ENCODE measurements at places on chromosomes 4 and X. TPM values are rescaled to one million over a fixed set of nuclear protein-coding genes. Genes with fewer than 3 reads are reported as not detected.
A peak's percentile ranks its signal among the peaks of the same experiment; 100 is the strongest.

Gene TASL
- not detected for total RNA-seq

Gene FGF13
- total RNA-seq = 36.1 TPM

Gene MID2
- total RNA-seq = 1.7 TPM

Gene FOXP3
- 0.37 TPM for total RNA-seq

DNA sequence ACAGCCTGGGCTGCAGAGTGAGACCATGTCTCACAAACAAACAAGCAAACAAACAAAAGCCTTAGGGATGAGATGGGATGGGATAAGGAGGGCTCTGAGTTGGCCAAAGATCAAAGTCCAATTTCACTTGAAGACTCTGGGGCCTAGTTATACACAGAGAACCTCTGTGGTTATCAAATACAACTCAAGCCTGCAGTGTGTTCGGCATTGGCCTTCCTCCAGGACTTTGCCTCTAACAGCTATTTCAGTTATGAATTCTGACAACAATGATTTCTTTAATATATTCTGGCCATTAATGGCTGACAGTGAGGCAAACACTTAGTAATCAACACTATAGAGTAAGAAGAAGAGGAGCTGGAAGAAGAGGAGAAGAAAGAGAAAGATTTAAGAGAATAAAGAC is 171.1 kb downstream of the PDGFRA start:
- no peak for DNase-seq

- DNase-seq = peak; percentile 81
Measured at GRCh38 chrX:49184294-49185281, 1.6 kb downstream of the PRICKLE3 start.

Gene ODAPH
- total RNA-seq = not detected

Gene SGMS2
- total RNA-seq = 0.73 TPM

Gene XAGE1A
- not detected for total RNA-seq

DNA sequence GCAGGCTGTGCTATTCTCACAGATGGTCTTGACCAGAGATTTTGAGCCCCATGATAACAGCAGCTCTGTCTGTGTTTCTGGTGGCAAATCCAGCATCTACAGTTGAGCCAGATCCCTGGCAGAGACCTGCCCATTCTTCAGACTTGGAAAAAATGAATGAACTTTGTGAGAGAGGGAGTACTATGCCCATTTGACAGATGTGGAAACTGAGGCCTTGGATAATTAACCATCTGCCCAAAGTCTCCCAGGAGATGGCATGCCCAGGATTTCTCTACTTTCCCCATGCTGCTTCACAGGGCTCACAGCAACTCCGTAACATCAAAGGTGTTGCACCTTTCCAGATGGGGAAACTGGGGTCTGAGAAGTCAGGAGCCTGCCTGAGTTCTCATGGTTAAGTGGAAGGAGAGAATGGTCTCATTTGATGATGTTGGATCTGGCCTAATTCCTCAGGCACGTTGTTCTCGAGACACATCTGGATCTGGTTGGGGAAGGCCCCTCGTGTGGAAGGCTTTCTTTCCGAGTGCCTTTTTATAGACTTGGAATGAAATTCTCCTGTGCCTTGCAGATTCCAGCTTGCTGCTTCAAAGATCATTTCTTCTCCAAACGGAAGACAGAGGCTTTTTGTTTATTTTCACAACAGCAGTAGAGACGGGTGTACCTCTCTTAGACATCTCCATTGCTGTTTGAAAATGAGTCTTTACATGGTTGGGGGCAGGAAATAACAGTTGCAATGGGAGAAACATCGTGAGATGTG is 73.3 kb upstream of the STX18 start:
- DNase-seq = no peak

DNA sequence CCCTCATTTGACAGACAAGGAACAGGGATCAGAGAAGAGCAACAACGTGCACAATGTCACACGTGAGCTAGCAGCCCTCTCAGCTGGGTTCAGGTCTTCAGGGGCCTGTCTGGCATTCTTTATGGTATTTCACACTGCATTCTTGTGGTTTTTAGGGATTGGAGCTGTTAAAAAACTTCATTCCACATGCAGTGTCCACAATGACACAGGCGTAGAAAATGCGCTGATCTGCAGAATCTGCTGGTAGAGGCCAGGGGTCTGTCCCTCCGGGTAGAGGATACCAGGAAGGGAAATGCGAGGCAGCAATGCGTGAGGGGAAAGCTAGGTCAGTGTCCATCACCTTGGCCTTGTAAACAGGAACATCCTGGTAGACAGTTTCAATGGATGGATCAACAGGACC is 36.6 kb downstream of the MAP7D3 start:
- DNase-seq = no peak

DNA sequence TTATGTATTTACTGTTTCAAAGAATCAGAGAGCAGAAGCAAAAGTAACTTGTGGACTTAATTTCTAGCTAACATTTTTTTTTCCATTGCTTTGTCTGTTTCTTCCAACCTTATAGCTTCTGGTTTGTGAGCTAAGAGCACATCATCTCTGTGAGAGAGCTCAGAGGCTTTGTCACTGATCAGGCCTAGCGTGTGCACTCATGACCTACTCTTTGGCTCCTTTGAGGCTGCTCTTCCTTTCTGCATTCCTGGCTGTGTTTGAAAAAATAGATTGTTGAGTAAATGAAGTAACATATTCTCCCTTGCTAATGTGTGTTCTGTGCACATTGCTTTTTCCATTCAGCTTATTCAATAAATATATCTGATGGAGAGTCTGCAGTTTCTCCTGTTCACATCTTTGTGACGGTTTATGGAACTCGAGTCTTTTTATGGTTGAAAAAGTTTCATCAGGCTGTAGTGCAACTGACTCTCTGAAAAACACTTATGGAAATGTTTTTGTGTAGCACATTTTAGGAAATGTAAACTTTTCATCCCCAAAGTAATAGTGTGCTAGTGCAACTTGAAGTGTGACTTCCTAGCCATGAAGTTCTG is 133.0 kb downstream of the RAPGEF2 start:
- DNase-seq = no peak

DNA sequence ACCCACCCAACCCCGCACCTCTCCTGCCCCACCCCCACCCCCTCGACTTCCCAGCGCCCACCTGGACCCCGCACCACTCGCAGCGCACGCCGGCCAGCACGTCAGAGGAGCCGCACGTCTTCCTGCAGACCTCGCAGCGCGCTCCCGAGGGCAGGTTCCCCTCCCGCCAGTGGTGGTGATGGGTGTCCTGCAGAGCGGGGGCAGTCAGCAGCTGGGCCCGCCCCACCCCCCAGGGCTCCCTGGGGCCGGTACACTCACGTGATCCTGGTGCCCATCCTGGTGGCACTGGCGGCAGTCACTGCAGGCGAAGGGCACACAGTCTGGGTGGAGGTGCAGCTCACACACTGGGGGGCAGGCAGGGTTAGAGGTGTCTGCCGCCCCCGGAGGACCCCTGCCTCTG is 5.1 kb downstream of the DGKQ start:
- DNase-seq = no peak

DNA sequence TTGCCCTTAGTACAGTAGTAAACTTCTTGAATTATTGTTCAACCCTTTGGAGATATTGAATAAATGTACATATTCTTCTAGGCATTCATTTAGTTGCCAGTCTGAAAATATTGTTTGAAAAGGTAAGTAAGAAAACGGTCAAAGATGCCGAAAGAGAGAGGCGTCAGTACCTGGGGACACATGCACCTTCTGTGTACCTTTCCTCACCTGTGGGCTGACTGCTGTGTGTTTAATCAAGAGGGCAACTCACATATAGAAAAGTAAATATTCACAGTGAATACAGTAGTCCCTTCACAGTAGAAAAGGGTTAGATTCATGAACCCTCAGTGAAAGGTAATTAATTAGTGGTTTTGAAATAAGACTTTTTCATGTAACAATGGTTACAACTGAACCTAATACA is 6.9 kb downstream of the ANXA10 start:
- DNase-seq = no peak

DNA sequence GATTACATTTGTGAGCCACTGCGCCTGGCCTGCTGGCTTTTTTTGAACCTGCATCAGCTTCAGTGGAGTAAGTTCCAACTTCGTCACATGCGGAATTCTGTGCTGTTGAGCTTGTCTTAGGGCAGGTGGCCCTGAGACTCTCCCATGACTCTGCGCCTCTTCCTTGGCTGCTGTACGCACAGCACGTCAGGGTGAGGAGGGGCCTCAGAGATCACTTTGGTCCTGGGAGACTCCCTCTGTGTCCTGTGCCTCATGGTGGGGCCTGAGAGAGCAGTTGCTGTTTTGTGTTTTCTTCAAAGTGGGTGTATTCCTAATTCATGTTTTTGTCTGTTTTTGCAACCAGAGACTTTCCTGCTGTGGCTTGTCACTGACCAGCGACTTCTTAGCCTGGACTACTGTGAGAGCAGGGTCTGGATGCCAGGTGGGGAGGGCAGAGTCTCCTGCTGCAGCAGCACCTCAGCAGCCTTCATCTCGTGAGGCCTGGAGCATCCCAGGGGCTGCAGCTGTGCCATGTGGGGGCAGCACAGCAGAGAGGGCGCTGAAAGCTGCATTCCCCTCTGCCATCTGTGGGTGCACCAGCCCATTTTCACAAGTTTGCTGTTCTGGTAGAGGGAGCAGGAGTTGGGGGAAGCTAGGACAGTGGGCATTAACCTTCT is 107.8 kb downstream of the TNIP2 start:
- no peak for DNase-seq

DNA sequence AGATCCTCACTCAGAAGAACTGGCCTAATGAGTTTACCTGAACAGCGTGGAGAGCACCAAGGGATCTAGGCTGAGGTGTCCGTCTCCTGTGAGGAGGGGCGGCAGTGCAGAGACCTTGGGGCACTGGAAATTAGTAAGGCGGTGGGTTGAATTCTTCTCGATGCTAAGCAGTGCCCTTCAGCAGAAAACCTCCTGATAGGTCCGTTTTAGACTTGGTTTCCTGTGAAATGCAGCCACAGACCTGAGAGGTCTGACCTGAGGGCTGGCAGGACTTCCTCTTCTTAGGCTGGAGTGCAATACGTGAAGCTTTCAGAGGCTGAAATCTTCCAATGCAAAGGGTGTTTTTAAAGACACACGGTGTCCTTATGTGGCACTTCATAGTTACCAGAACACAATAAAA is at the start of gene CLNK:
CLNK (minus strand) TSS at position 138 of the 400 bp plus-strand sequence. CDS start 16,899 bp downstream, outside the sequence.
- no peak for DNase-seq

DNA sequence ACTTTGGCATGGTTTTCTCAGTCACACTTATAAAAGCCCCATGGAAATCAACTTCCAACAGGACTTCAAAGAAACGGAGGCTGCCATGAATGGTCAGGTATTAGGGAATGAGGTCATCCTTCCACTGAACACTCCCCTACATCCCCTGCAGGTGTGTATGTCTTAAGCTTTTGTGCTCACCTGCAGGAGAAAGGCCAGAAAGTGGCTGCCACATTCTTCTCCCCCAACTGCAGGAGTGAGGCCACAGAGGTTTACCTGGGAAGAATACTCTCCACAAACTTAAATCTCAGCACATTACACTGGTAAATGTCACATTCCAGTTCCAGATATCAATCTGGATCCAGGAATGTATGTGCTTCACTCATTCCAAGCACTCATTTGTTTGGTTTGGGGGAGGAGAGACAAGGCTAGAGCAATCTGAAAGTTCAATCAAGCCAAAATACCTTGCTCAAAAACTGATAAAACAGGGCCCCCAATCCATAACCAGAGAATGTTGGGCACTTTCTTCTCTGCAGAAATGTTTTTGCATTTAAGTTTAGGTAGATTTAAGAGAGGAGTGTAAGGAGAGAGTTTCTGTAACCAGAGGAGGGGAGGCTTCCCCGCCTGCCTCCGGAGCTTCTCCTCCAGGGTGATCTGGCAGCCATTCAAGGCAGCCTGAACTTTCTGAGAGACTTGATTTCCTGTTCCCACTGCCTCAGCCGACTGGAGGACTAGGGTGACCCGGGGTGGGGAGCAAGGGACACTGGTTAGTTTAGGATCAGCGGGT is 15.4 kb downstream of the FAM9C start:
- no peak for DNase-seq

GRCh38 chr4:170414961-170415360 is 325.2 kb upstream of the AADAT start:
- no peak for DNase-seq

GRCh38 chrX:130351567-130351966 is 11.8 kb downstream of the SLC25A14 start:
- DNase-seq = no peak

GRCh38 chrX:63656871-63657580 is 128.0 kb downstream of the ARHGEF9 start:
- no peak for DNase-seq

Gene DDIT4L
- total RNA-seq = 6.4 TPM

Gene AREG
- total RNA-seq = not detected

DNA sequence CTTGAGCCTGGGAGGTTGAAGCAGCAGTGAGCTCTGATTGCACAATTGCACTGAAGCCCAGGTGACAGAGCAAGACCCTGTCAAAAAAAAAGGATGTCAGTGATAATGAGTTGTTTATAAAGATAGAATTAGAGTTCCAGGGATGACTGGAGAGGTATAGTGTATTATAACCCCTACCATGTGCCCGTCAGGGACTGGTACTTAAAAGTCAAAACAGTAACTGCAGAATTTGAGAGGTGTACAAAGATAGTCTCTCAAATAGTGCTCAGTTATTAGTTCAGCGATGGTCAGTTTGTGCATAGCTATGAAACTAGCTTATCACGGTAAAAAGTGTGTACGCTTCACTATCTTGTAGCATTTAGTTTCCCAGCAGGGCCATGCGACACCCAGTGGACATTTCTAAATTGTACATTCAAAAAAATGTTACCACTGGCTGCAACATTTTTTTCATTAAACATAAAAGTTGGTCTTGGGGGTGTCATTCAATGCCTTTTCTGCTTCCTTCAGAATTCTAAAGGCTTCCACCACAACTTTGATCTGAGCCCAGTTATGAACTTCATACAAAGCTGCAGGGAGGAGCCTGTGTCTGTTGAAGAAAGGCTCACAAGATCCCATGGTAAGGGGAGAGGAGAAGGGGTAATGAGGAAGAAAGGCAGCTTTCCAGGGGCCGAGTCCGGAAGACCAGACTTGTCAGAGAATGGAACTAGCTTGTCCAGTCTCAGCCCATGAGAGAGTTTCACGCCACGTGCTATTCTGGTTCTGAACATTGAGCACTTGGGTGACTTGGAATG is 9.2 kb upstream of the GYG2 start:
- no peak for DNase-seq

DNA sequence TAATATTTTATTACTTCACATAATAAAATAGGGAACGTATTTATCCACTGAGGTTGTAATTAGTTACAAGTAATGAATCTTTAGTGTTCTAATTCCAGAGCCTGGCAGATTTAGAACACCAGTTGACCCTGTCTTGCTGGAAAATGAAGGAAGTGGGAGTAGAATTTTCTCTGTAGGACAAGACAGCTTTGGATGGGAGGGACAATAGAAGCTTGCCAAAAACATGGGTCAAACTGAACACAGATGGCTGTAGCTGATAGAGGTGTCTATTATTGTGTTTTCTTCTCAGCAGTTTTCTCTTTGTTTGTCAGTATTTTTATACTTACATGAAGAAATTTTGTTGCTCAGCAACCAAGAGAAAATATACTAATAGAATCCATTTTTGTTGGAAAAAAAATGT is 20.2 kb downstream of the FAT4 start:
- no peak for DNase-seq

DNA sequence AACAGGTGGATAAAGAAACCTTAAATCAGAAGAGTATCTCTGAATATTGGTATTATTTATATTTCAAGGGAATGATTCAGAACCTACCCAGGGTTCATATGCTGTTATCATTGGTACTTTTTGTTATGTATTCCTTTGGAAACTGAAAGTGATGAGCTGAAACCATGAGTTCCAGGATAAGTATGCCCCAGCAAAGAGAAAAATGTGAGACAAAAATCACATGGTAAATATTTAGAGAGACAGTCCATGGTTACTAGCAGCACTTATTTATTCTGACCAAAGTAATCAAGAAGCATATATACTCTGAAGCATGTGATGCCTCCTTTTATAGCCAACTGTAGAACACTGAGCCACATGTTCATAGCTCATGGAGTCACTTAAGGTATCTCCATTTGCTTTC is 277.7 kb downstream of the ARAP2 start:
- DNase-seq = no peak

Gene MTNR1A
- 0.50 TPM for total RNA-seq
